ENCODE measurements at places on chromosomes 13 and 19.

GRCh38 chr19:17605117-17605516 is 49.7 kb downstream of the COLGALT1 start:
- no peak for DNase-seq

GRCh38 chr13:43769529-43769928 is 17.2 kb downstream of the ENOX1 start:
- no peak for DNase-seq

DNA sequence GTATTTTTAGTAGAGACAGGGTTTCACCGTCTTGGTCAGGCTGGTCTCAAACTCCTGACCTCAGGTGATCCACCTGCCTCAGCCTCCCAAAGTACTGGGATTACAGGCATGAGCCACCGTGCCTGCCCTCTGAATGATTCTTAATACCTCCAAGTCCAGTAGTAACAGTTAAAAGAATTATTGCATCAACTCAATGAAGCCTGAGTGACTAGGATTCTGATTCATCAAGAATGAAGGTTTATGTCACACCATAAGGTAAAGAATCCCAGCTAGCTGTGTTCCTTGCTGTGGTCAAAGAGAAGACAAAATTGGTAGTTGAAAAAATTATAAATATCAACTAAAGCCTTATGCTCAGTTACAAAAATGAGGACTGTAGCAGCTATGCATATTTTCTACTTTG is 81.2 kb upstream of the ABCC4 start:
- no peak for DNase-seq

- DNase-seq: peak; percentile 75
Measured at GRCh38 chr19:1269478-1270212, 513 bp downstream of the CIRBP start.

- peak; percentile 85 for DNase-seq
Measured at GRCh38 chr19:16168465-16169081, 4.8 kb downstream of the CIB3 start.

GRCh38 chr19:10335352-10335985 is 2.1 kb upstream of the RAVER1 start:
- DNase-seq: no peak
